Stimulated activated naive CD8-positive, alpha-beta T cell treated with anti-CD3 and anti-CD28 coated beads, Interleukin-15, Interleukin-2, amounts not matched to agents 100 U/mL and 50 U/mL, for 24 hours (primary cell): ENCODE measurements at places on chromosomes 3 and 15.
A peak's percentile ranks its signal among the peaks of the same experiment; 100 is the strongest.

DNA sequence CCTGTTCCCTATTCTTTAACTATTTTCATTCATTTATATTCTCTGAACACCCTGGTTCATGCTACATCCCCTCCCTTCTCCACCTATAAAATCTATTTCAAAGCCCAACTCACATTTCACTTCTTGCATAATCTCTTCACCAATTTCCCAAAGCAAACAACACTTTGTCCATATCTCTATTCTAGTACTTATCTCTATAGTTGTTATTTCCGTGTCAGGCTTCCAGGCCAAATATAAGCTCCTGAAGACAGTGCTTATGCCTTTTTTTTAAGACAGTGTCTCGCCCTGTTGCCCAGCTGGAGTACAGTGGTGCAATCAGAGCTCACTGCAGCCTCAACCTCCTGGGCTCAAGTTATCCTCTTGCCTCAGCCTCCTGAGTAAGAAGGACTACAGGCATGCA is 43.6 kb downstream of the DNAH12 start:
- DNase-seq: no peak

DNA sequence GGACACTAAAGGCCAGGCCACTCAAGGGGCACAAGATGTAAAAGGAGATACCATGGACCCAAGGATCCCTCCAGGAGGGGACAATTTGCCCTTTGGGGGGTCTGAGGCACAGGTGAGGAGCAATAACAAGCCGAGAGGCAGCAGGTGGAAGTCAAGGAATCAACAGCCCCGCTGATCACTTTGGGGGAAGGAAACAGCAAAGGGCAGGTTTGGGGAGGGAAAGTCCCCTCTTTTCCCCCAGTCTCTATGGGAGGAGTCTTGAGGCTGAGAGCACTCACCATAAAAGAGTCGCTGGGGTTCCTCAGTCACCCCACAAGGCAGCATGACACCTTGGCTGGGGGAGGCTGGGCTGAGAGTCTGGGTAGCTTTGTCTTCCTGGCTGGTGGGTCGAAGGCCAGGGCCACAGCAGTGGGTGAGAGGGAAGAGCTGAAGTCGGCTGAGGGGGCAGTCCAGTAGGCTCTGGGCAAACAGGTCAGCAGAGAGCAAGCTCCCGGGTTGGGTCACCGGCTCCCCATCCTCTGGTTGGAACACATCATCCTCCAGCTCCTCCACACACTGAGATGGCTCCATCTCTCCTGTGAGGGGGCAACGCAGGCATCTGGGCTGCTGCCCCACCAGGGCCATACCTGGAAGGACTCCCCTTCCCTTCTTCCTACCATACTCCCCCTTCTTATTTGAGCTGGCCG is 3.0 kb downstream of the BMF start:
- peak; percentile 58 for DNase-seq

DNA sequence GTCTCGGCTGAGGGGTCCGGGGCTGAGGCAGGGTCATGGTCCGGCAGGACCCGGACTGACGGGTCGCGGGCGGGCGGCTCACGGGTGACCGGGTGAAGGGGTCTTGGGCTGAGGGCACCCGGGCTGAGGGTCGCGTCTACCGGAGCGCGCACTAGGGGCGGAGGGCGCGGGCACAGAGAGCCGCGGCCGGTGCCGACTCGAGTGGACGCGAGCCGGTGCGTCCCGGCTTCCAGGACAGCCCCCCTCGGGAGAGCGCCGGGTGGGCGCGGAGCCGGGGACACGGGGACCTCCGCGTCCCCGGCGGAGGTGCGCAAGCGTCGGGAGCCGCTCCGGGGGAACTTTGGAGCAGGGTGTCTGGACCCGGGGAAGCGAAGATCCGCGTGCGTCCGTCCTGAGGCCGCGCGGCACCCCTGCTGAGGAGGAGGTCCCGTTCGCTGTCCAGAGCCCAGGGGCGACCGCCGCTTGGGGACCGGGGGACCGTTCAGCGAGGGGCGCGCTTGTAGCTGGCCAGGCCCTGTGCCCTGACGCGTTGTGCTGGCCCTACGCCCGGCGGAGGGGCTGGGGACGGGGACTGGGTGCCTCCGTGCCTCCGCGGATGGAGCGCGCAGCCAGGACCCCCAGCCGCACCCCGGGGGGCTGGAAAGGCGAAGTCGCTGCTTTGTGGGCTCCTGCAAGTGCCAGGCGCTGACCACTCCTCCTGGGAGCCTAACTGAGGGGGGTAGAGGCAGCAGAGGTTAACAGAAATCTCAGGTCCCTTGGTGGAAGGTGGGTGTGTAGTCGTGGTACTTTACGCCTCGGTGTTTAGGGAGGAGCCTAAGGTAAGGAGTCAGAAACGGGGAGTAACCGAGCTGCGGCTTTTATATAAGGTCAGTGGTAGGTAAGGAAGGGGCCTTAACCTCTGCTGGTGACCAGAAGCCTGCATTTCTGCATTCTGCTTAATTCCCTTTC is at the start of gene PPARG:
TSS of gene PPARG (plus strand) at position 889 of the 948 bp plus-strand sequence. CDS start 90,642 bp downstream, outside the sequence.
- peak; percentile 7 for DNase-seq

DNA sequence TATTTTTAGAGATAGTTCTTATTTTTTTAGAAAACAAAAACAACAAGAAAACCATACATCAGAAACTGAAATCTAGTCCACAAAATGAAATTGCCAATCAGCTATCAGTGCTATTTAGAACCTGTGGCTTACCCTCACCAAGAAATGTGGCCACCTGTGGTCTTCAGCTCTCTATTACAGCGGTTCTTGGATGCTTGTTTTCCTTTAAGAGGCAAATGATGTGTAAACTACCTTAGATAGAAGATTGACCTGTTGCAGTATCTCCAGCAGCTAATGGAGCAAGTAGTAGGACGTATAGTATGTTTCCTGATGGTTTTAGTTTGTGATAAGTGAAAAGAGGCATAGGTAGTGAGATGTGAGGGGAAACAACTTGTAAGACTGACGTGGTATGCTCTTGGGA is 21.2 kb downstream of the TFG start:
- DNase-seq: no peak

DNA sequence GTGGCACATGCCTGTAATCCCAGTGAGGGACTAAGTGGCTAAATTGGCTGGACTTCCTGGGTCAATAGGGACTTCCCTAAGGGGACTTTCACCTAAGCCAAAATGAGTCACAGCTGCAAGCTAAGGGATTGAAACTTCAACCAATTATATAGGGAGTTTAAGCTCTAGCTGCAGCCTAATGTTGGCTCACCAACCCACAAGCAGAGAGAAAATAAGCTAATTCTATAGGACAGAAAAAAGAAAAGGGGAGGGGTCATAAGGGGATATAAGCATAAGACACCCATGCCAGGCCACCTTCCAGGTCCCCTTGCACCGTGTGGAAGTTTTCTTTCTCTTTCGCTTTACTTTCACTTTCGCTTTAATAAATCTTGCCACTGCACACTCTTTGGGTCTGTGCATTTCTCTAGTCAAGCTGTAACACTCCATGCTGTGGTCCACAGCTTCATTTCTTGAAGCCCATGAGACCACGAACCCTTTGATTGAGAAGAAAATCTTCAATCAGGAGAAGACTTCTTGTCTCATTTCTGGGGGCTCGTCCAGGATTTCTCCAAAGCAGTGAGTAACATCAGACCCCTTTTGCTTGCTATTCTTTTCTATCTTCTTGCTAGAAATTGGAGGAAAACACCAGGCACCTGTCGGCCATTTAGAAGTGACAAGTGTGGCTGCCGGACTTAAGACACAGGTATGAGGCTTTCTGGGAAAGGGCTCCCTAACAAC is 192.3 kb downstream of the IGSF11 start:
- DNase-seq: no peak
